Activated CD4-positive, alpha-beta T cell treated with anti-CD3 and anti-CD28 coated beads, Interleukin-2, amount 10 ng/mL, durations not matched to agents 7 days and 5 days (primary cell): ENCODE measurements at places on chromosomes 2 and 18. TPM values are rescaled to one million over a fixed set of nuclear protein-coding genes. Genes with fewer than 3 reads are reported as not detected.

- DNase-seq, result no peak
Measured at GRCh38 chr2:169641464-169641863, 52.7 kb downstream of the CFAP210 start.

- DNase-seq, result no peak
Measured at GRCh38 chr2:235639428-235639773, 145.6 kb downstream of the AGAP1 start.

GRCh38 chr2:119417908-119418307, 13.7 kb upstream of the TMEM37 start:
- no peak for DNase-seq

GRCh38 chr2:204260901-204261300, 284.4 kb upstream of the PARD3B start:
- no peak for DNase-seq

Gene GALR1
- total RNA-seq, result not detected

GRCh38 chr2:55156326-55156725, 75.8 kb downstream of the CLHC1 start:
- no peak for DNase-seq

DNA sequence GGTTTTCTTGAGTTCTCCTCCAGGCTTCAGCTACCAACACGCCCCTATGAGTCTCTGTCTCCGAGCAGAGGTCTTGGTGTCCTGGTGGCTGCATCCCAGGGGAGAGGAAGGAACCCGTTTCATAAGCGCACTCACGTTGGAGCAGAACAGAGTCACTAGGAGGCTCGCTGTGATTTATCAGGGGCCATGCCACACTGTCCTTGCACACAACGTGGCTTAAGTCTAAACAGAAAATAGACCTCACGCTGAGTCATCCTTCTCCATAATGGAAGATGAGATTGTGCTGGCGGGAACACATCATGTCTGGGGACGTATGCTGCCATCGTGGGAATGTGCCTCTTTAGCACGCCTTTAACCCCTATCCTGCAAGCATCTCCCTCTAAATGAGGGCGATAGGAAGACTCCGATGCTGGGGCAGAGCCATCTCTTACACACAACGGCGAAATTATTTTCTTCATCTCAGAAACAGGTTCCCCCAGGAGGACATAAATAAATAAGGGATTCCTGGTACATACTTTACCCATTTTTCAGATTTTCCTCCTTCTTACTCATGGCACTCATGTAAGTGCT, 211.4 kb downstream of the KLHL29 start:
- no peak for DNase-seq

DNA sequence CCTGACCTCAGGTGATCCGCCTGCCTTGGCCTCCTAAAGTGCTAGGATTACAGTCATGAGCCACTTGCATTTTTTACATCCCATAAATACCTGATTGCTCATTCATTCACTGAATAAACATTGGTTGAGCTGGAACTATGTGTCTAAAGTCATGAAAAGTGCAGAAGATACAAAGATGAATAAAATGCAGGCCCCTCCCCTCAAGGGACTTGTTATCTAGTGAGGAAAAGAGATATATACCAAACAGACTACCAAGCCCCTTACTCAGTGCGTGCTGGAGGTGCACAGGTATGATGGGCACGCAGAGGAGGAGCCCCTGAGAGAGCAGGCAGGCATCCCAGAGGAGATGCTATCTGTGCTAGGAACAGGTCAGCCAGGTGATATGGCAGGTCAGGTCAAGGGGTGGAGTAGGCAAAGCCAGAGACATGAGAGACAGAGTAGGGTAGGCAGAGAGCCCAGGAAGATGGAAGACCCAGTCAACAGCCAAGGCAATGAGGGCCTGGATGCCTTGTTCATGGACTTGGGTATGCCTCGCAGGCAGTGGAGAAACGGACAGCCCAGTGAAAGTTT, 7.7 kb downstream of the FHL2 start:
- no peak for DNase-seq

Gene ANKRD62
- total RNA-seq, result not detected

- DNase-seq, result peak; percentile 46
Measured at GRCh38 chr2:229715895-229716507, 1.6 kb upstream of the DNER start.

DNA sequence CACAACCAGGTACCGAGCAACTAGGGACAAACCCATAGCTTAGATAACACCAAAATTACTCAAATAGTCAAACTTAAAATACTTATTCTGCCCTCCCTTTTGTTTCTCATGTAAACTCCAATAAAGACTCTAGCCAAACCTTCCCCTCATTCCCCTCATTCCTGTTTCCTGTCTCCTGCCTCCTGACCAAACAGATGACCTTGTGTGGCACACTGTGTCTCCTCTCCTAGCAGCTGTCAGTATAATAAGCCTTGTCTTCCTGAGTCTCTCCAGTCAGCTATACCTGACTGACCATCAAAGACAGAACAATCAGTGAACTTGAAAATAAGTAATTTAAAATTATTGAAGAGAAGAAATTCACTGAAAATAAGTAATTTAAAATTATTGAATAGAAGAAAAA, 14.3 kb downstream of the SULT1C4 start:
- DNase-seq, result no peak

DNA sequence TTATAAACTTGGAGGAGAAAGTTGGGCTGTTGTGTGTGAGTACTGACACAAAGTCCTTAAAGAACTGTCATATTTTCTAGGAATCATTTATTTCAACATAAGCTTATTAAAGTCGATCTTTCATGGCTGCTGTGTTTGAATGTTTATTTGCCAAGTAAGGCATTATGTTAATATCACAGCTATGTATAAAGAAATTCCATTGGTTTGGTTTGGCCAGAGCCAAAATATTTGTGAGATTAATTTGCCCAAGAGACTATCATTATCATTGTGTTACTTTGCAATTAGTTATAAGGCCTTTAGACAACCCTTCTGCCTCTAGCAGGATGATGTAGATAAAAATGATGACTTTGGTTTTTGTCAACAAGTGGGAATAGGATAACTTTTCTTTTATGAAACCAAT, 240.6 kb upstream of the NT5C1B start:
- no peak for DNase-seq

GRCh38 chr18:73976433-73976832, 171.2 kb downstream of the FBXO15 start:
- no peak for DNase-seq

Gene IL1B
- not detected for total RNA-seq

Gene CHRNA1
- total RNA-seq, result not detected

GRCh38 chr2:108965540-108966289, 23.3 kb downstream of the EDAR start:
- peak; percentile 67 for DNase-seq

DNA sequence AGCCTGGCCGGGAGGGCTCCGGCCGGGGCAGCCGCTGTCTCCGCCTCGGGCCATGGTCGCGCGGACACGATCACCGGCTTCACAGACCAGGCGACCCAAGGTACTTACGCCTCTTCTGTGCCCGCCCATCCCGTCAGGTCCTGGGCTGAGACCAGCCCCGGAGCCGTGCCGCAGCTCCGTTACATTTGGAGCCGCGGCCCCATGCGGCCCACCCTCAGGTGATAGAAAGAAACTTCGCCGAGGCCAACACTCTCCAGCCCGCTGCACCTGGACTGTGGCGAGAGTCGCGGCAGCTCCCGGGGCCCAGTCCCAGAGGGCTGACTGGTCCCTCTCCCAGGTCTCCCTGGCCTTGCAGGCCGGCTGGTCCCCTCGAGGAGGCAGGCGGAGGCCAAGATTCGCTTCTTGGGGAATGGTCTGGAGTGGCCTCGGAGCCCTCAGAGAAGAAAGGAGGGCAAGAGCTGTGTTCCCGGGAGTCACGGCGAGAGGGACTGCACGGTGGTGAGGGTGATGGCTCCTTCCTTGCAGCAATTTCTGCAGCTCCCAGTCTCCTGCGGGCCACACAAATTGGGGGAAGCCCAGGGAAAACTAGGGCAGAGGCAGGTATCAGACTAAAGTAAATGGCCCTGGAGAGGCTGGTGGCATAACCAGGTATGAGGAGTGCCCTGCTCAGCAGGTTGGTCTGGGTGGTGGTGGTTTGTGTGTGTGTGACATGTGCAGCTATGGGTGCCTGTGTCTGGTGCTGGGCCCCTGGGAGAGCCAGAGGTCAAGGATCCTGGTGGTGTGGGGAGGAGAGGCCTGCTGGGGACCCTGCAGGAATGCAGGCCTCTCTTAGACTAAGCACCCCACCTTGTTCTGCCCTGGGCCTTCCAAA, 822 bp downstream of the GDF7 start:
- DNase-seq, result no peak

GRCh38 chr2:233839447-233839820, 14.9 kb downstream of the HJURP start:
- DNase-seq, result no peak

Gene LRRC30
- not detected for total RNA-seq

Gene LOXHD1
- total RNA-seq, result 0.25 TPM

DNA sequence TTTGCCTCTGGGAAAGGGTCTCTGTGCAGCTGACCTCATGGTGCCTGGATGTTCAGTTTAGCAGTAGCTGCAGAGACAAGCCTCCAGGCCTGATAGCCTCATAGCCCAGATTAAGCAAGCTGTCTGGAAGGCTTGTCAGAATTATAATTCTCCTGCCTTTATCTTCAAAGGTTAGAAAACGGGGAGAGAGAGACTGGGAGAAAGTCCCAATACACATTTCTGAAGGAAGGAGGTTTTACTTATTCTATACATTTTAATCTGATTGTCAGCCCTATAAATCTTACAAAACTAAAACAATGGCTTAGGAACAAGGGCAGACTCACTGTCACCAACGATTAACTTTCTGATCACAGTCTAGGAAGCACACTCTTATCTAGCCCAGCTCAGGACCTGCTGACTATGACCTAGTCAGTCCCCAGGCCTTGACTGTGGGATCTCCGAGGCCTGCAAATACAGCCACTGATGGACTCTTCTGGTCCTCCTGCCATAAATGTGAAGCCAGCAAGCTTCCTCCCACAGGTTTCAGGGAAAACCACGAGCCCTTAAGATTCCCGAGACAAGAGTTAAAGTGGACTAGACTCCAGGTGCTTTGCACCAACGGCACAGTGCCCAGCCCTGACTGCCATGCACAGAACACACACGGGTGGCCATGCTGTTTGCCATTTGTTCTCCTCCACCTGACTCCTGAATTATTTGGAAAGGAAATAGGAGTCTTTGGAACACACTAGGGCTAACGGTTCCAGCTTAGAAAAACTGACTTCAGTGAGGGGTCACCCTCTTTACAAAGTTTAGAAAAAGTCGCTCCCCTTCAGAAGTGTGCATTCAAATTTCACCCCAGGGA, 111.4 kb upstream of the SMAD7 start:
- DNase-seq, result no peak

Gene COL6A3
- 0.87 TPM for total RNA-seq

GRCh38 chr2:158845859-158846258, 50.7 kb downstream of the DAPL1 start:
- no peak for DNase-seq

DNA sequence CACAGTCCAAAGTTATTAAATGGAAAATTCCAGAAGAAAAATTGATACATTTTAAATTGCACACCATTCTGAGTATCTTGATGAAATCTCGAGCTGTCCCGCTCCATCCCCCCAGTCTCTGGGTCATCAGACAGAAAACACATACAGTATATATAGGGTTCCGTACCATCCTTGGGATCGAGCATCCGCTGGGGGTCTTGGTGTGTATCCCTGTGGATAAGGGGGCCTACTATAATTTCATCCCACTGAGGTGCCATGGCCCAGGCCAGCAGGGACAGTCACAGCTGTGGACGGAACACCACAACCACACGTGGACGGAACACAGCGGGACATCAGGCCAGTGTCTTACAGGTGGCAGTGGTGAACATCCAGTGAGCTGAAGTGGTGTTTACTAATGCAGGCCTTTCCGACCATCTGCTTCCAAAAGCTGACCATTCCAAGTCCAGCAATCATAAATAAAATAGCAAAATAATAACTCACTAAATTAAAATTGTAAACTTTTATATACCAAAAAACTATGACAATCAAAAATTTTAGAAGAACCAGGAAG, 14.0 kb downstream of the TWIST2 start:
- no peak for DNase-seq

Gene FAM228A
- not detected for total RNA-seq

DNA sequence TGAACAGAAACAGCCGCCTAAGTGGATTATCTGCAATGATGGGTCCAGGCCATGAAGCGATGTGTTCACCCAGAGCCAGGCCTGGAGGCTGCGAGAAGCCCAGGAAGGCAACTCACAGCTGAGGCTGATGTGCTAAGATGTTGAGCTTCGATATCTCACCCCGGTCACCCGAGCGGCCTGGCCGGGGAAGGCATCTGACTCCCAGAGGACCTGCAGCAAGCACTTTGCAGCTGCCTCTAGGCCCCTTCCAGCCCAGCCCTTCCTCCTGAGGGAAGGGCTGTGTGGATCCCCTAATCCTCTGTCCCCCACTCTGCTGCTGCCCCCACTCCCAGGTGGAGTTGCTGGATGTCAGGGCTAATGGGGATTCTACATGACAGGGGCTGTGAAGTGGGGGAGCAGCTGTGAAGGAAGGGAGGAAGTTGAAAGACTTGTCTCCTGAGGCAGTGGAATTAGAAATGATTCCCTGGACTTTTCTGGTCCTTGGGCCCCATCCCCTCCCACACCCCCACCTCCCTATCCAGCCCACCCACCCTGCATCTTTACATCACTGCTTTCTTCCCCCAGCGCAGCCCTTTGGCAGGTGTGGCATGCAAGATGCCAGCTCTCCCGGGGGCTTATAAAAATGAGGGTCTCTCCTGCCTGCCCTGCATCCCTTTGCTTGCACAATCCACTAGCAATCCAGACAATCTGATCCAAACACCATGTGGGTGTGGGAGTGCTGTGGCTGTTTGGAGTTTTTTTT, 4.3 kb downstream of the ATP6V1B1 start:
- no peak for DNase-seq
